Stimulated activated CD8-positive, alpha-beta memory T cell treated with anti-CD3 and anti-CD28 coated beads, Interleukin-7, amount 100 ng/mL, for 1 hour (primary cell): ENCODE measurements at places on chromosomes 5 and 9.

DNA sequence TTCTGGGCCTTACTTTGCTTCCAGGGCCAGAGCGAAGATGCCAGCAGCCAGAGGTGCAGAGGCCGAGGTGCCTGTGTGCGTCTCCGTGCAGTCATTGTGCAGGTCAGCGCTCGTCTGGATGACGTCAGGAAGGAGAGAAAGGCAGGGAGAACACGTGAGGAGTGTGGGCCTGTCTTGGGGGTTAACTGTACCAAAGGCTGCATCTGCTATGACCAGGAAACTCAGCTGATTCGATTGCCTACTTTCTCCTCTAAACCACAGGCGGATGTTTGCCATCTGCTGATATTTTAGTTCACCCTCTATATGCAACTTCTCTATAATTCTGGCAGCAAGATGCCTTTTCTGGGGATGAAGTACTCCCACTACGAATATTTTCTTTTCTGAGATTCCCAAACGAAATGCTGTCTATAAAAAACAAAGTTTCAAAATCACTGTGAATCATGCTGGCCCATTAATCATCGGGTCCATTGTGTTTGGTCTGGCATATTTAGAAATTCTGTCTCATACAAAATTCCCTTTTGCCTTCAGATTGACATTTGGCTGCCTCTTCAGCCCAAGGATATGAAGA, 24.8 kb downstream of the PCSK1 start:
- DNase-seq, result no peak

- DNase-seq, result no peak
Observed at GRCh38 chr5:134249469-134250379, 23.9 kb upstream of the PPP2CA start.

GRCh38 chr5:157354800-157355199, 88.9 kb downstream of the CYFIP2 start:
- no peak for DNase-seq

GRCh38 chr5:31130676-31131075, 62.8 kb upstream of the CDH6 start:
- no peak for DNase-seq

GRCh38 chr5:60551829-60552228, 148.1 kb downstream of the DEPDC1B start:
- DNase-seq, result no peak
